ENCODE measurements at places on chromosomes 4 and X. TPM values are rescaled to one million over a fixed set of nuclear protein-coding genes. Genes with fewer than 3 reads are reported as not detected.

Gene PLRG1
- 84.1 TPM for total RNA-seq

Gene FGFR3
- total RNA-seq, result 0.30 TPM

Gene CT45A5
- total RNA-seq, result 0.23 TPM

Gene FMR1
- 49.5 TPM for total RNA-seq

Gene ZDHHC15
- 0.02 TPM for total RNA-seq

Gene EDA
- 0.25 TPM for total RNA-seq

Gene NUP62CL
- 1.0 TPM for total RNA-seq

Gene ERAS
- total RNA-seq, result not detected

Gene MED12
- 63.0 TPM for total RNA-seq

Gene NLGN4X
- not detected for total RNA-seq

Gene TBX22
- total RNA-seq, result not detected

Gene FGFRL1
- total RNA-seq, result 15.1 TPM

Gene TGIF2LX
- not detected for total RNA-seq

Gene DCHS2
- not detected for total RNA-seq

Gene TEX11
- total RNA-seq, result not detected

Gene XAGE2
- not detected for total RNA-seq

Gene HERC5
- 19.2 TPM for total RNA-seq

Gene C1QTNF7
- total RNA-seq, result not detected

Gene BEX1
- 0.23 TPM for total RNA-seq

Gene RAB39B
- total RNA-seq, result 8.7 TPM

Gene IL21
- total RNA-seq, result 0.66 TPM

Gene HMGN5
- total RNA-seq, result 2.3 TPM

Gene PPBP
- total RNA-seq, result not detected

Gene CXCL1
- total RNA-seq, result not detected

Gene PASD1
- not detected for total RNA-seq

Gene TRIM75
- total RNA-seq, result not detected

Gene MRPL1
- total RNA-seq, result 36.5 TPM

Gene TEX13D
- total RNA-seq, result not detected

Gene MSX1
- total RNA-seq, result not detected

Gene ZNF41
- total RNA-seq, result 11.3 TPM

Gene APELA
- total RNA-seq, result not detected

Gene CCDC149
- 0.14 TPM for total RNA-seq

Gene SYP
- 1.3 TPM for total RNA-seq

Gene GAGE1
- not detected for total RNA-seq

Gene FLNA
- 1,271 TPM for total RNA-seq

Gene OTC
- total RNA-seq, result not detected

Gene CCNQ
- total RNA-seq, result 28.5 TPM

Gene IBSP
- total RNA-seq, result not detected

Gene ZNF827
- 17.2 TPM for total RNA-seq

Gene NCAPG
- 64.0 TPM for total RNA-seq

Gene ARSJ
- not detected for total RNA-seq

Gene DDIT4L
- 0.95 TPM for total RNA-seq

Gene CT45A3
- not detected for total RNA-seq

Gene LONRF3
- not detected for total RNA-seq

Gene PDCL2
- total RNA-seq, result not detected
